ENCODE measurements at places on chromosomes 6 and 20. TPM values are rescaled to one million over a fixed set of nuclear protein-coding genes. Genes with fewer than 3 reads are reported as not detected.

DNA sequence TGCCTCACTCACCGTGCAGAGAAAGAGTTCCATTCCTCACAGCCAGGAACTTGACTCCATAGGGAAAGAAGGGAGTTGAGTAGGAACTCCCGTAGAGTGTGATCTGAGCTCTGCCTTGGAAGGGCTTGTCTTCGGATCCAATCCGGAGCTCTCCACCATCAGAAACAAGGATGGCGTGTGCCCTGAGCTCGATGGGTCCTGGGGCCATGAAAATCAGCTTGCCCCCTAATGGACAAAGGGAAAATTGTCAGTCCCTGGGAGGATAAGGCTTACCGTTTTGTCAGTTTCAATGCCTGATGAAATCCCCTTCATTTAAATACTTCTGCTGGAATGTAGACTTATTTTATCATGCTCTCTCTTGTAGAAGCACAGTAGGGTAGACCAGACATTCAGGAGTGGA, 153.3 kb downstream of the PKHD1 start:
- DNase-seq, result no peak

DNA sequence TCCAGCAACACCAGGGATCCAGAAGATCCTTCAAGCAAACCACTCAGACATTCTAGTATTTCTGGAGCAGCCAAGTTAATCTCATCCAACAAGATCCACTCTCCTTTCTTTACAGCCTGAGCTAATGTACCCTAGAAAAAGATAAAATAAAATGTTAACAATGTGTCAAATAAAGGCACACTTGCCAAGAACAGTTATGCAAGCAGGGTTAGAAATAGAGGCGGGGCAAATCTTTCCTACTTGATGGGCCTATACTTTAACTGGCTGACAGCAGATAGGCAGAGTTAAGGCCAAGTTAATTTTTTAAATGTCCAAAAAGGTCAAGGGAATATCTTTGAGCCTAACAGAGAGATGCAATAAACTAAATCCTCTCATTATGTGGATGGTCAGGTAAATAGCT, 60.8 kb downstream of the MDN1 start:
- DNase-seq, result no peak

GRCh38 chr6:141988327-141988726, 144.4 kb upstream of the GJE1 start:
- DNase-seq, result no peak

DNA sequence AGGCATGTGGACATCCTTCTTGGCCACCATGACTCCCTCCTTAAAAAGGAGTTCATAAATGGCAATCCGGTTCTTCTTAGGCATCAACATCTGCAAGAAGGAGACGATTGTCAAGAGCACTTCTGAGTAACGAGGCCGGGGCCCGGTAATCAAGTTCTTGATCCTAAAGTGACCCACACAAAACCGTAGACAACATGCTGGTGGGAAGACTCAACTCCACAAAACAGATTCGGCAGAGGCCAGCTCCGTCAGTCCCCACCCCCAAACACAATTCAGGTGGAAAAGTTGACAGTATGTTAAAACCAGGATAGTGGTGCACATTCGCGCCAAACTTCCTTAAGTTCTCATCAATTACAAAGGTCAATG, 754 bp downstream of the RPS10 start:
- no peak for DNase-seq

- DNase-seq, result no peak
These were observed 1262.5 kb upstream of the CITED2 start for GRCh38 chr6:140636908-140637402.

DNA sequence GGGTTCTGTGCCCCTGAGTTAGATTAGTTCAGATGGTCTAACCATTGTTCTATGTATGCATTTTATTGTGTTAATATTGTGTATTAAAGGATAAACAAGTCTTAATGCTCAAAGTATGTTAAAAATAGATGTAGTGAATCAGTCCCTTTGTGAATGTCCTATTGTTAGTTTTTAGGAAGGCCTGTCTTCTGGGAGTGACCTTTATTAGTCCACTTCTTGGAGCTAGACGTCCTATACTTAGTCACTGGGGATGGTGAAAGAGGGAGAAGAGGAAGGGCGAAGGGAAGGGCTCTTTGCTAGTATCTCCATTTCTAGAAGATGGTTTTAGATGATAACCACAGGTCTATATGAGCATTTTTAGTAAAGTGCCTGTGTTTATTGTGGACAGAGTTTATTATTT, 12.3 kb upstream of the HMGN4 start:
- no peak for DNase-seq

- no peak for DNase-seq
These were observed 76.6 kb downstream of the TOX2 start for GRCh38 chr20:43991261-43991660.

GRCh38 chr6:76707630-76708029, 635.2 kb upstream of the IMPG1 start:
- DNase-seq, result no peak

- DNase-seq, result no peak
These were observed 212.3 kb upstream of the TBX18 start for GRCh38 chr6:84976526-84977362.

GRCh38 chr6:6008648-6009421, 2.1 kb upstream of the NRN1 start:
- DNase-seq, result peak; percentile 41

DNA sequence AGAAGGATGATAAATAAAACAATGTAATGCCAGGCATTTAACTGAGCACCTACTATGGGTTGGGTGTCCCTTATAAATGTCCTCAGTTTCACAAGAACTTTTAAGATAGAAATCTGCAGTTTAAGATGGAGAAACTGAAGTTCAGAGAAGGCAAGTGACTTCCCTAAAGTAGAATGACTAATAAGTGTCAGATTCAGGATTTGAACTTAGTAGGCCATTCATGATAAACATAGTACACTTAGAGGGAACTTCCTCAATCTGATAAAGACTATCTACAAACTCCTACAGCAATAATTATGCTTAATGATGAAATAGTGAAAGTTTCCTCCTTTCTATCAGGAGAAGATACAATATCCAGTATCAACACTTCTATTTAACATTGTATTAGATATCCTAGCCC, 43.9 kb downstream of the NCR2 start:
- DNase-seq, result no peak

DNA sequence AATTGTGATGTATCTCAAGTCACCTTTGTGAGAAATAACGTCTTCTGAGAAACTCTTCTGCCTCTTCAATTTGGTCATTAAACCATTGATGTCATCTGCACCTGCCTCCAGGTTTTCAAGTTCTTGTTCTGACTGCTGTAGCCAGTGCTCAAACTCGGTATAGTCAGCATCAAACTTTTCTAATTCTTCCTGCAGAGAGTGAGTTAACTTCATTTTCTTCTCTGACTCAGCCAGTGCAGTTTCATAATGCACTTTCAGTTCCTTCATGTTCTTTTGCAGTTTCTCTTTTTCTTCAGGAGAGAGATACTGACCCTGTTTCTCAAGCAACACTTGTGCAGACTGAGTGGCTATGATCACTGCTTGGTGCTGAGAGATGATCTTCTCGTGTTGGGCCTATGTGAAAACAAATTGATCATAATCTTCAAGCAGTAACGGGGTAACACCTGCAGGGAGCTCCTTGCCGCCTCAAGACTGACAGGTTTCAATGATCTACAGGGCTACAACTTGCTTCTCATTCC, 48.8 kb downstream of the DST start:
- no peak for DNase-seq

DNA sequence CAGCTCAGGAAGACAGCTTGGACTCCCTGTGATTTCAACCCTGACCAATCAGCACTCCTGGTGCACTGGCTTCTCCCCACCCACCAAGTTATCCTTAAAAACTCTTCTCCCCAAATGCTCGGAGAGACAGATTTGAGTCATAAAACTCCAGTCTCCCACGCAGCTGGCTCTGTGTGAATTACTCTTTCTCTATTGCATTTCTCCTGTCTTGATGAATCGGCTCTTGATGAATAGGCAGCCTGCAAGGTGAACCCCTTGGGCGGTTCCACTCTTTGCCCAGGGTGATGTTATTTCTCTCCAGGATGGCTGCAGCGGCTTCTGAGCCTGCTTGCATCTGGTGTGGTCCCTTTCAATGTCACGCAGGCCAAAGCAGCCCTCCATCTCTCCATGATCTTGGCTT, 12.4 kb downstream of the SLC52A3 start:
- DNase-seq, result peak; percentile 53

DNA sequence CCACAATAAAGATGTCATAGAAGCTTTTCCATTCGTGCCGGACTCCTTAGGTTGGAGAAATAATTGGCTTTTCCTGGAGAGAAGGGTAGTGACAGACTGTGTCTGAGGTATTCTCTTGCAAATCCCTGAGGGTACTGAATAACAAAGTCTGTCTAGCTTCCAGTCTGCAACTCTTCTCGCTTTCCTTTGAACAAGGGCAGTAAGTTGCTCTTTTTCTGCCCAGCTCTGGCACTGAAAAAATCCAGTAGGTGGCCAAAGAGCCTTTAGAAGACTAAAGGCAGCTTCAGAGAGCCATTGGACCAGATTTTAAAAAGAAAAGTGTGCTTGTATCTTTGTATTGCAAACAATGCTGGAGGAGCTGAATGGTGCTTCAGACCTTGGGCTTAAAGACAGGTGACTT, 20.7 kb upstream of the RREB1 start:
- DNase-seq, result no peak

- DNase-seq, result no peak
These were observed 7.9 kb downstream of the COL9A3 start for GRCh38 chr20:62824476-62825332.

DNA sequence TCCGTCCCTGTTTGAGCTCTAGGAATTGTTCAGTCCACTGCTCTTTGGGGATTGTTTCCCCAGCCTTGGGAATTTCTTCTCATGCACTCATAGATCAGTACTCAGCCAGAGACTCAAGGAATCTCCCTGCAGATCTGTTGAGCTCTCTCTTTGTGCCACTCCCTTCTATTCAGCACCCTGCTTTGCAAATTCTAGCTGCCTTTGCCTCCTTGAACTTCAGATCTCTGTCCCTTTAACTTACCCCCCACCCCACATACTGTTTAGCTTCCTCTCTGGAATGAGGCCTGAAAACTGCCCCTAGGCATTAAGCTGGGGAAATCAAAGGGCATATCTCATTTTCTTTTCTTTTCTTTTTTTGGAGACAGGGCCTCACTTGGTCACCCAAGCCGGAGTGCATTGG, 30.5 kb downstream of the QRSL1 start:
- DNase-seq, result no peak

The BCAS1 gene
- total RNA-seq, result 3.0 TPM

The SIRPG gene
- total RNA-seq, result not detected

The OR12D2 gene
- total RNA-seq, result not detected

The COL9A3 gene
- 37.1 TPM for total RNA-seq

The OR14J1 gene
- under 0.01 TPM for total RNA-seq

The DDR1 gene
- 108 TPM for total RNA-seq

The TGM3 gene
- 0.16 TPM for total RNA-seq

The DCDC2 gene
- 2.0 TPM for total RNA-seq

The PFDN4 gene
- 149 TPM for total RNA-seq

The PRELID3B gene
- total RNA-seq, result 61.3 TPM

The HLA-DPA1 gene
- total RNA-seq, result 1.4 TPM
